ENCODE measurements at places on chromosomes 3 and 15. TPM values are rescaled to one million over a fixed set of nuclear protein-coding genes. Genes with fewer than 3 reads are reported as not detected.

TGM4 gene
- total RNA-seq = not detected

UTS2B gene
- 0.22 TPM for total RNA-seq

HYAL1 gene
- not detected for total RNA-seq

BUB1B gene
- 23.4 TPM for total RNA-seq

TRH gene
- total RNA-seq = not detected

SLC9C1 gene
- total RNA-seq = not detected

- no peak for DNase-seq
Measured at GRCh38 chr3:17742880-17743657, 638 bp upstream of the TBC1D5 start.

GRCh38 chr3:67875858-67876257 is 221.4 kb upstream of the SUCLG2 start:
- no peak for DNase-seq

DNA sequence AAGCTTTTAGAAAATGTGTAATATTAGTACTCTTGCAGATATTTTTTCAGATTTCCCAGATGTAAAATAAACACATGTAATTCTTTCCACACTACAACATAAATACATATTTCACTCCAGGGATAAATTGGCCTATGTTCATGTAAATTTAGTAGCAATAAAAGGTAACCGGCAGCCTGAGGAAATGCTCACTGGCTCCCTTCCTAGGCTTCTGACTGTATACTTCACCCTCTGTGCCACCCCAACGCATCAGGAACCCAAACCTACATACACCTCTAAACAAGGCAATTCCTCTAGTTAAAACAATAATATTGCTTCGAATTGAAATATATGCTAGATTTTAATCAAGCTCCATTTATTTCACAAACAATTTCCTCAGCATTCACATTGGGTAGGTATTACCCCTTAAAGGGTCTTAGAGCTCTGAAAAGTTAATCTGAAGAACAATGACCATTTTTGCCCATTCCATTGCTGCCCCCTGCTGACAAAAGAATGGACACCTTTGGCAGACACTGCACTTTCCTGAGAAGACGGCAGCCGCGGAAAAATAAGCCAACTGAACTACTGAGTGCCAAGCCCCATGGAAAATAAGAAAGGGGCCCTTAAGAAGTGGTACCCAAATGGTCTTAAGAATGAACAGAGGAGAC is 212.5 kb downstream of the OSBPL10 start:
- DNase-seq = peak; percentile 66

GRCh38 chr15:33191591-33191990 is 2.9 kb downstream of the FMN1 start:
- no peak for DNase-seq

DNA sequence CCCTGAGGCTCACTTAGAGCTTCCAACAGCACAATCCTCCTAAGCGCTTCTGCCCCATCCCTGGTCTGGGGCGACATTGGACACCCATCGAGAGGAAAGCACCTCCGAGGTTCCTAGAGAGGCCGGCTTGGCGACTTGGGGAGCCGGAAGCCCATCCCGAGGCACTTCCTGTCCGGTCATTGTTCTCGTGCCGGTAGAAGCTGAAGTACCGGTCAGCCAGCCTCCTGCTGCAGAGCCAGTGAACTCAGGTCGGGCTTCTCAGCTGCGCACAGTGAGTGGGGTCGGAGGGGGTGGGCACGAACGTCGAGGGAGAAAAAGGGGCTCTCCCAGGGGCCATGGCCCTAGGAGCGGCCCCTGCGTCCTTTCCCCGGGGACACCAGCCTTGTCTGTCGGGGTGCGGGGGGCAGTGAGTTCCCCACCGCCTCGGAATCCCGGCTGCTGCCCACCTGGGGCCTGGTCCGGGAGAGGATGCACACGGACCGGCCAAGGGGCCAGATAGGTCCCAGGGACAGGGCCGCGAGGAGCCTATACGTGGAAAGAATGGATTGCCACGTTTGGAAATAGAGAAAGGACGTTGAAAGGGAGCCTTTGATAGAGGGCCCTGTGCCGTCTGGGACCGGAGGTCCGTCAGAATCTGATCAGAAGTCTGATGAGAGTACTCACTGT is at the start of gene ZNF35:
Gene ZNF35, plus strand, starts transcription at position 169 of the 666 bp plus-strand sequence. CDS start 2,336 bp downstream, outside the sequence.
- DNase-seq = peak; percentile 94

DNA sequence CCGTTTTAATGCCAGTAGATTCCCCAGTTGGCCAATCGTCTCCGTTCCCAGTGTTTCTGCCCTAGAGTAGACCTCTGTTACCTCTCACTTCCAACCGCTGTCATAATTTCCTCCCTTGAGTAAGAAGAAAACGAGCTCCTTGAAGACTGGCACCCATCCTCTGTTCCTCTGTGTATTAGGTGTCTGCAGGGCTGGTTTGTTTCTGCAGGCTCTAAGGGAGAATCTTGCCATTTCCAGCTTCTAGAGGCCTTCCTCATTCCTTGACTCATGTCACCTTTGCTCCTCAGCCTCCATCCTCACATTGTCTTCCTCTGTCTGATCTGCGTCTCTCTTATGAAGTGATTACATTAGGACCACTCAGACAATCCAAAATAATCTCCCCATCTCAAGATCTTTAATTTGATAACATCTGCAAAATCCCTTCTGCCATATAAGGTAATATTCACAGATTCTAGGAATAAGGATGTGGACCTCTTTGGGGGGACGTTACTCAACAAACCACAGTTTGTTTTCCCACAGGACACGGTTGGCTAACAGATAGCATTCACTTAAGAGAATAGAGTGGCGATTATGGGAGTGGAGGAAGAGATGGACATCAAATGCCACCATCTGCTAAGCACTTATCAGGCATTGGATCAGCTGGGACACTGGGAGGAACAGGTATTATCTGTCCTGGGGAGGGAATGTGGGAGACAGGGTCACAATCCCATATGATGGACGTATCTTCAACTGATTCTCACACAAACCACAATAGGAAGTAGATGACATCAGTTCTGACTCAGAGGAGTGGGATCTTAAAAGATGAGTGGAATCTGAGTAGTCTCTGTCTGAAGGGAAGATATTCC is 17.1 kb downstream of the ARHGAP31 start:
- peak; percentile 87 for DNase-seq

DNA sequence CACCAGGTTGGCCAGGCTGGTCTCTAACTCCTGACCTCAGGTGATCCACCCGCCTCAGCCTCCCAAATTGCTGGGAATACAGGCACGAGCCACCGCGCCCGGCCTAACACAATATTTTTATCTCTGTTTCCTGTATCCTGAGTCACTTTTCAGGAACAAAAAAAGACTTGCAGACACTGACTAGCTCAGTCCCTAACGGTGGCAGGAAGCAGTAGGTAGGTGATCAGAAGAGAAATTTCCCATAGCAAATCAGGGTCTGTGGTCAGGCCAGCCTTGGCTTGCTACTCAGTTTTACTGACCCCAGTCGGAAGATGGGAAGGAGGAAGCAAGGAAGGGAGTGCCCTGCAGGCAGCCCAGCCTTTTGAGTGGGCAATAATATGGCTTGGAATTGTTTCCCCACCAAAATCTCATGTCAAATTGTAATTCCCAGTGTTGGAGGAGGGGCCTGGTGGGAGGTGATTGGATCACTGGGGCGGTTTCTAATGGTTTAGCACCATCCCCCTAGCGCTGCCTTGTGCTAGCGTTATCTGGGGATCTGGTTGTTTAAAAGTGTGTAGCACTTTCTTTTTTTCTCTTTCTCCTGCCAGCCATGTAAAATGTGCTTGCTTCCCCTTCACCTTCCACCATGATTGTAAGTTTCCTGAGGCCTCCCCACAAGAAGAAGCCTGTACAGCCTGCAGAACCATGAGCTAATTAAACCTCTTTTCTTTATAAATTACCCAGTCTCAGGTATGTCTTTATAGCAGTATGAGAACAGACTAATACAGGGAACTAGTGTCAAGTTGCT is 19.5 kb upstream of the CDCP1 start:
- no peak for DNase-seq

DNA sequence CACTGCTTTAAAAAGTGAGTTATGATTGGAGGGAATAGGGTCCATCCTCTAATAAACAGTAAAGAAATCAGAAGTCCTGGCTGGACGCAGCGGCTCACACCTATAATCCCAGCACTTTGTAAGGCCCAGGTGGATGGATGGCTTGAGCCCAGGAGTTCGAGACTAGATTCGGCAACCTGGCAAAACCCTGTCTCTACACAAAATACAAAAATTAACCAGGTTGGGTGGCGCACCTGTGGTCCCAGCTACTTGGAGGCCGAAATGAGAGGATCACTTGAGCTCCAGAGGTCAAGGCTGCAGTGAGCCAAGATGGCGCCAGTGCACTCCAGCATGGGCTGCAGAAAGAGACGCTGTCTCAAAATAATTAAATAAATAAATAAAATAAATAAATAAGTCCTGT is 171.2 kb downstream of the POTEB3 start:
- DNase-seq = no peak

DNA sequence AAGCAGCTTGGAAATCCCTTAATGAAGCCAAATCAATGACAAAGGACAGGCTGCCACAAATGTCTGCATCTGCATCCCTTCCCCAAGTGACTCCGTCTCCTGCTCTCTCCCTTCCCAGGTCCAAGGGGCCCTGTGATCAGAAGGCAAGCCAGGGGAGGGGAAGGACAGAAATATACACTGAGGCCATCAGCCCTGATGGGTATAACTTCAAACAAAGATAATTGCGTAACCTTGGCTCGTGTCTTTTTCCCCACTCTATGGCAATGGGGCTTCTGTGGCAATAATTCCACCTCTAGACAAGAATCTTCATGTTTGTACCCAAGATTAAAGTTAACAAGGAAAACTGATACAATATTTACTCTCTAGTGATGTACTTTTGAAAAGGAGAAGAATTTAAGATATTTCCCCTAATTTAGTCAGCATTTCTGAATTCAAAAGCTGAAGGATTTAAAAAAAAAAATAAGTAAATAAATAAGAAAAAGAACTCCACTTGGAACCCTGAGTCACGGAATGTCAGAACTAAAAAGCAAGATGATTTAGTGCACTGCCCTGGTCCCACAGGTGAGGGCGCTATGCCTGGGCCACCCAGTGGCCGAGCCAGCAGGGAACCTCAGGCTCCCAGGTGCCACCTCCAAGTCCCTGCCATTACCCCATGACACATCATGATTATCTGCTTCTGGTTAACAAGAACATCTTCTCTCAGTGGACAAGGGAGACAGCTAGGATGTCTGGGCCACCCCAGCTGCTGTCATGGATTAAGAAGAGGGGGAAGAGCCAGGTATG is 154.5 kb downstream of the STT3B start:
- no peak for DNase-seq

DNA sequence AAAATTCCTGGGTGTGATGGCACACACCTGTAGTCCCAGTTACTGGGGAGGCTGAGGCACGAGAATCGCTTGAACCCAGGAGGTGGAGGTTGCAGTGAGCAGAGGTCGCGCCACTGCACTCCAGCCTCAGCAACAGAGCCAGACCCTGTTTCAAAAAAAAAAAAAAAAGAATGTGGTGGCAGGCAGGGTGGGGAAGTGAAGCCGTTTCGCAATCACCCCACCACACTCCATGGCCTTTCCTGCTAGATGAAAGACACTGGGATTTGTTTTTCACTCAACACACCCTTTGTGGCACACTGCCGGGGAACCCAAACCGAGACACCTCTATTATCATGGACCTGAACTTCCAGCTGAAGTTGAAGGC is 172.4 kb upstream of the IQSEC1 start:
- DNase-seq = no peak

- DNase-seq = no peak
Measured at GRCh38 chr15:63677778-63678177, 80.6 kb downstream of the FBXL22 start.

Measured in GM23248 (cell line).